Naive B cell (primary cell): ENCODE measurements at places on chromosomes 3 and 15. TPM values are rescaled to one million over a fixed set of nuclear protein-coding genes. Genes with fewer than 3 reads are reported as not detected.
A peak's percentile ranks its signal among the peaks of the same experiment; 100 is the strongest.

The THOC7 gene
- 62.0 TPM for polyA plus RNA-seq

DNA sequence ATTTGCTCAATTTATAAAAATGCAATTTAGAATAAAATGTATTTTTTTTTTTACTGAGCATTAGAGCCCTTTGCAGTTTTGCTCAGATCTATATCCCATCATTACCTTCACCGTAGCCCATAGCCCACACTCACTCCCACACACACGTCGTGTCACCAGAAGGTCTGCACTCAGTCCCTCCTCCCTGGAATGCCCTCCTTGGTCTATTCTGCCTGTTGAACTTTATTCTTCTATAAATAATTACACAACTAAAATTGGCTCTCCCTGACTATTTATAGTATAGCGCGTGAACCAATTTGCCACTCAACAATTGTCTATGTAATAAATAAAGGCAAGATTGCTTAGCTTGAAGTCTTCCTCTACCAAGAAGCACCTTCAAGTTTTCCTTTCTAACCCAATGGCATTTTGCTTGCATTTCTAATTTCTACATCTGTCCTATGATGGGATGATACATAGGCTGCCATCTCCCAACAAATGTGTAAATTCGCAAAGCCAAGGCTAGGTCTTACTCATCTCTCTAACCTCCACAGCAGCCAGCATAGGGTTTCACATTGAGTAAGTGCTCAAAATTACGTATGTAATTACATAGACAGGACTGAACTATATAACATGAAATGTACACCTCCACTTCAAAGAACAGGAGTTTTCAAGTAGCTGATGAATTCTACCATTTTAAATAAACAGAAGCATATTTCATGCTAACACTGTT is 172.0 kb upstream of the HES1 start:
- DNase-seq = no peak

GRCh38 chr3:61559136-61559731 is 2.1 kb upstream of the PTPRG start:
- DNase-seq = no peak

GRCh38 chr3:150079029-150079739 is 108.5 kb upstream of the PFN2 start:
- DNase-seq = no peak

- DNase-seq = no peak
Observed at GRCh38 chr3:188788621-188789081, 383.1 kb upstream of the TPRG1 start.

DNA sequence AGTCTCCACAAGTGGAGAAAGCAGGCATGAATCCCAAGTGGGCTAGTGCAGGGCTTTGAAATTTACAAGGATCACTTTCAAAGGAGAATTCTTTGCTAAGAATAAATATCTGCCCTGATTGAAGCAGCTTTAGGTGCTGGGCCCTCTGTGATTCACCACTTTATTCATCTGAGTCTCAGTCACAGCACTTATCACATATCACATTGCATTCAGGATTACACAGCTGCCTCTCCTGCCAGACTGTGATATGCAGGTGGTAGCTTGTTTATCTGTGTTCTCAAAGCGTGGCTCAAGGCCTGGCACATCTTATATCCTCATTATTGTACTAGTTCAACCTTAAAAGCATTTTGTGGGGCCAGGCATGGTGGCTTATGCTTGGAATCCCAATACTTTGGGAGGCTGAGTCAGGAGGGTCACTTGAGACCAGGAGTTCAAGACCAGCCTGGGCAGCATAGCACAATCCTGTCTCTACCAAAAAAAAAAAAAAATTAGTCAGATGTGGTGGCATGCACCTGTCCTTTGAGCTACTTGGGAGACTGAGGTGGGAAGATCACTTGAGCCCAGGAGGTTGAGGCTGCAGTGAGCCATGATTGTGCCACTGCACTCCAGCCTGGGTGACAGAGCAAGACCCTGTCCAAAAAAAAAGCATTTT is 156.9 kb upstream of the EIF1B start:
- no peak for DNase-seq

GRCh38 chr3:28462866-28463265 is 114.2 kb upstream of the AZI2 start:
- no peak for DNase-seq

The GJD2 gene
- not detected for polyA plus RNA-seq

The CGNL1 gene
- 0.09 TPM for polyA plus RNA-seq

DNA sequence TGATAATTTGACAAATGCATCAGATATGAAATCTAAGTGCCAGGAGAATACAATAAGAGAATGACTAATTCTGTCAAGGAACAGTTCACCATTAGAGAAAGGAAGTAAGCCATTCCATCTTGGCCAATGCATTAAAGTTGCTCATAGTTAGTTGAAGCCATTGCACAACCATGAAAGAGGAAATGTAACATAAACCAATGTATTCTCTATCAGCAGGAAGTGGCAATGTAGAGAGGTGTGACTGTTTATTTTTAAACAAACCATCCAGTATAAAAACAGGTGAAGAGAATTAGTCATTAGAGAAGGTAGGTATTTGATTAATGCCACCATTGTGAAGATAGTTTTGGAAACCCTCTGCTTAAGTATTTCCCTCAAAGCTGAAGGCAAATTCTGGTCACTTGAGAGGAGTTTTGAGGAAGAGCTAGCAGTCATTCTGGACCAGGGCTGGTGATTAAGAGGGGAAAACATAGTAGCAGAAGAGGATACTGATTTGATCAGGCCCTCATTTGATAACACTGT is 10.7 kb upstream of the ANXA2 start:
- DNase-seq = no peak

DNA sequence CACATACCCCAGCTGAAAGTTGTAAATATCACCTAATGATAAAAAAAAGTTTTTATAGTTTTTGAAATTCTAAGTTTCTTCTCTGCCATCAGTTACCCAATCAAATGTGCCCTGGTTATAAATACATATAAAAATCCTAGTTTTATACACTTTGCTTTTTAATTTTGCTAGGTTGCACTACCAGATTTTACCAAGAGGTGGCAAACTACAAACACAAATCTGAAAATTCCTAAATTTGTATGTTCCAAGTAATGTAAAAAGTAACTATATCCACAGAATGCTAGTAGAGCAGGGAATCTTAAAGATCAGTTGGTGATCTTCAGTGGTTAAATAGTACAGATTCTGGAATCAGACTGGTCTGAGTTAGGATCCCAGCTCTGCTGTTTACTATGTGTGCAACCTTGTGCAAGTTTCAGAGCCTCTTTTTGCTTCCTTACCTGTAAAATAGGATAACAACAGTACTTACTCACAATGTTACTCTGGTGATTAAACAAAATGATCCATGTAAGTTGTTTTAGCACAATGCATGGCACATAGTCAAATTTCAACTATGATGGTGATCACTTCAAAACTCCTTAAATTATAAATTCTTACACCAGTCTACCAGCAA is 11.0 kb downstream of the TRPM7 start:
- DNase-seq = peak; percentile 24

The TRPM1 gene
- polyA plus RNA-seq = 0.12 TPM

The TASOR gene
- 47.0 TPM for polyA plus RNA-seq

The SPG21 gene
- 201 TPM for polyA plus RNA-seq

- no peak for DNase-seq
Observed at GRCh38 chr3:107999215-107999775, 91.5 kb downstream of the CD47 start.

DNA sequence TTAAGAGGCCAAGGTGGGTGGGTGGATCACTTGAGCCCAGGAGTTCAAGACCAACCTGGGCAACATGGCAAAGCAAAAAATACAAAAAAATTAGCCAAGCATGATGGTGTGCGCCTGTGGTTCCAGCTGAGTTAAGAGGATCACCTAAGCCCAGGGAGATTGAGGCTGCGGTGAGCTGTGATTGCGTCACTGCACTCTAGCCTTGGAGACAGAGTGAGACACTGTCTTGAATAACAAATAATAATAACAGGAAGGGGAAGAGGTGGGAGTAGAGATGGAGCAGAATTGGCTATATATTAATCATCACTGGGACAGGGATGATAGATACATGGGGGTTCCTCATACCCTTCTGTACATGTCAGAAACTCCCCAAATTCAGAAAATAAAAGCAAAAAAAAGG is 23.8 kb upstream of the NMB start:
- DNase-seq = no peak

DNA sequence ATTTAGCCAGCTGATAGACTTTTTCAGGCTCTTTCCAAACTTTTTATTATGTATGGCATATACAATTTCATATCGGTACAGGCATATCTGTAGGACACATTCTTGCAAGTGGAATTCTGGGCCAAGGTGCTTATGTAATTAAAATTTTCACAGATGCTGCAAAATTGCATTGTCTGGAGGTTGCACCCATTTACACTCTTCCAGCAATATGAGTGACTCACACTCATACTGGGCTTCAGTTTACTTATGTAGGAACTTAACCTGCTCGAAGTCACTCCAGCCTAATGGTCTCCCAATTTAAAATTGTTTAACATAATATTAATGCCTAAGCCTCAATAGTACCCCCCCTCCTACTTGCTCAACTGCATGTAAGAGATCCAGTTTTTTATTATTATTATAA is 11.2 kb upstream of the SEC62 start:
- no peak for DNase-seq

GRCh38 chr3:15161133-15161532 is 44.9 kb upstream of the CAPN7 start:
- no peak for DNase-seq
